ENCODE measurements at places on chromosomes 13 and 19.

GRCh38 chr19:4522291-4523002, 4.2 kb upstream of the PLIN4 start:
- DNase-seq: no peak

- DNase-seq: no peak
Measured at GRCh38 chr13:40442826-40443225, 223.6 kb downstream of the FOXO1 start.

DNA sequence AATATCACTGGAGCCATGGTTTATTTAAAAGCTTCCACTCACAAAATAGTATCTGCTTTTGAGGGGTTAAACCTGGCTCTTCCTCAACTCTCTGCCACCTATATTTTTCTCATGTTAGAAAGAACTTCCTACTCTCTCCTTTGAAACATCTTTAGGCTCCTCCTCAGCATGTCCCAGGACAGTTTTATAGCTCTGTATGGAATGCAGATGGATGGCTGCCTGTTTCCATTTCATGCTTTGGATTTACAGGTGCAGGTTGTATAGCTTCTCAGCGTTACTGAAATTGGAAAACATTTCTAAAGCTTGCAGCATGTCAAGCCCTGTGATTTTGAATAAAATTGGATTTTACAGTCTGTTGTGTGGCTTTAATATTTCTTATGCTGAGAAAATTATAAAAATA, 314.0 kb downstream of the NDFIP2 start:
- no peak for DNase-seq

DNA sequence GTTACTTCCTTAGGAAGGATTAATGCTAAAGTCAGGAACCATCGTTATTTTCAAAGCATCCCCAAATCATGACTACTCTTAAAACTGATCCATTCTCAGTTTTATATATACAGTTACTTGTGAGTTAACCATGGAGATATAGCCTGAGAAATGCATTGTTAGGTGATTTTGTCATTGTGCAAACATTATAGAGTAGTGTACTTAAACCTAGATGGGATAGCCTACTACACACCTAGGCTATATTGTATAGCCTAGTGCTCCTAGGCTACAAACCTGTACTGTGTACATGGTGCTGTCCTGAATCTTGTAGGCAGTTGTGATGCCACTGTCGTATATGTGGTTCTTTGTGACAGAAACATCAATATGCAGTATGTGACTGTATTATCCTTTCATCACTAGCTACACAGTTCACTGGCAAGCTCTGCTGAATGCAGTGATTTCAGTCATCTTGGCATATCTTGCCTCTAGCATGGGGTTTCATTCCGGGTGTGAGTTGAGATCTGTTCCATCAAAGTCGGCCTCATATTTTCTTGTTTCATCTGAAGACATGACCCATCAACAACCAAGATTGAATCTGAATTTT, 45.3 kb downstream of the CDK8 start:
- DNase-seq: no peak

- no peak for DNase-seq
Measured at GRCh38 chr13:65860306-65860705, 1369.8 kb downstream of the PCDH9 start.

DNA sequence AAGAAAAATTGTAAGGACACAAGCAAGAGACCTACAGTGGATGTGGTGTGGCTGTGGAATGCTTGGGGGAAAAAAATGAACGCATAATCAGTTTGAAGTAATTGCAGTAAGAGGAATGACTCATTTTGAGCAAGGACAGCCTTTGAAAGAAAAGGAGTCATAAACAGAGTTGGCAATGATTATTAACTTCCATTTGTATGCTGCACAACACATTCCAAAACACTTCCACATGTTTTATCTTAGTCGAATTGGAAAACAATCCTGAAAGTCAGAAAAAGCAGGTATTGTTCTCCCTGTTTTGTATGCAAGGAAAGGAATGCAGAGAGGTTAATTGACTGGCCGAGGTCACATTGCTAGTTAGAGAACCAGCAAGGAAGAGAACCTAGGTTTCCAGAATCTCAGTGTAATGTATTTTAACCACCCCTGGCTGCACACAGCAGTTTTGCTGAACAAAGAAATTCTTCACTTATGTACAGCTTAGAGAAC, 630.0 kb upstream of the MIR17HG start:
- peak; percentile 74 for DNase-seq

DNA sequence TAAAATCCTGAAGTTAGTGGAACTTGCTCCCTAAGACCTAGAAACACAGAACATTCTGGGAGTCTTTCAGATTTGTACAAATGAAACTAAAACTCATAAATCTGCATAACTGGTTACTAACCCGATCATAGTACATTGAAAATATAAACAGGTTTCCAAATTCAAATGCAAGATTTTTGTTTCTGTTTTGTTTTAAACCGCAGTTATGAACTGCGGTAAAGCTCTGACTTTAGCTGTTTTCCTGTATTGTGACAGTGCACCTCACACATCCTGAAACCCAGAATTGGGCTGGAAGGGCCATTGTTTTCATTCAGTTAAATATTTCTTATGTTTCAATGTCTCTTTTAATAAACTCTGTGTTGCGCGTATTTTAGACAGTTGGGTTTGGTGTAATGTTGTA, 204.7 kb downstream of the SHISA2 start:
- DNase-seq: no peak

DNA sequence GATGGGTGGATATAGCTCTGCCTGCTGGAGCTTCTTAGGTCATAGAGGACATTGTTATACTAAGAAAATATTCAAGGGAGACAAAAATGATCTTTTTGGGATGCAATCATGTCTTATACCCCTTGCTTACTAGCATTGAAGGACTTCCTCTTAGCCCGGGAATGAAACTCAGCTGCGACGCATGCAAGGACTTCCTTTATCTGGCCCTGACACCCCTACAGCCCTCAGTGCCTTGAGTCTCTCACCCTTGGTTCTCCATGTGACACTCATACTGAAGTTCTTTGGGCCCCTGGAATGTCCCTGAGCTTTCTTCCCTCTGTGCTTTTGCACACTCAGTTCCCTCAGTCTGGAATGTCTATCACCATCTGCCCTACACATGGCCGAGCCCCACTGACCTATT, 72.5 kb upstream of the MTIF3 start:
- DNase-seq: no peak

DNA sequence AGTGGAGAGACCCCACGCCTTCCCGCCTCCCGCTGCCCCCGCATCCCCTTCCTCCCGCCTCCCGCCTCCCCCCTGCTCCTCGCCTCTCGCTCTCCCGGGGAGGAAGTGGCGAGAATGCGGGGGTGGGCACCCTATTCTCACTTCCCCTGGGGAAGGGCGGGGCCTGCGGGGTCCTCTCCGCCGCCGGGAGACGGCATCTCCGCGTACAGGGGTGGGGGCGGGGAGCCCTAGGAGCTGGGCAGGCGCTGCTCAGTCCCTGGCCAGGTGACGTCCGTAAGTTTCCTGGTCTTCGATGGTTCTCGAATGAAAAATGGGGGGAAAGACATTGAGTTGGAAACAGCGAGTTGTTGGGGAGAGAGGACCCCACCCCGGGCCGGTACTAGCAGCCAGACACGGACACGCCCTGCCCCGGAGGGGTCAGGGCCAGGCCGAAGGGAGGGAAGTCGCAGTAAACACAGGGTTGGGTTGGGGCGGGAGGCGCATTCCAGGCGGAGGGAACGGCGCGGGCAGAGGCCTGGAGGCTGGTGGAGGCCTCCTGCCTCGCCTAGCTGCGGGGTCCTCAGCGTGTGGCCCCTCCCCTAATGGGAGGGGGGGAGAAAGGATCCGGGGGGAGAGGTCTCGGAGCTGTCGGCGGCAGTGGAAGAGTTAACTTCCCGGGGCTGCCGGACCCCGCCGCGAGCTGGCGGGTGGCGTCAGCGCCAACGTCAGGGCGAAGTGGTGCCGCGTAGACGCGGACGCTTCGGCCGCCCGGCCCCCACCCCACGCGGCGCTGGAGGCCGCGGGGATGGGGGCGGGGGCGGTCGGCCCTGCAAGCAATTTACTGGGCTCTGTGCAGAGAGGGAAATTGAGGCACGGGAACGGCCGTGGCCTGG, 10.4 kb upstream of the JUND start:
- peak; percentile 91 for DNase-seq

DNA sequence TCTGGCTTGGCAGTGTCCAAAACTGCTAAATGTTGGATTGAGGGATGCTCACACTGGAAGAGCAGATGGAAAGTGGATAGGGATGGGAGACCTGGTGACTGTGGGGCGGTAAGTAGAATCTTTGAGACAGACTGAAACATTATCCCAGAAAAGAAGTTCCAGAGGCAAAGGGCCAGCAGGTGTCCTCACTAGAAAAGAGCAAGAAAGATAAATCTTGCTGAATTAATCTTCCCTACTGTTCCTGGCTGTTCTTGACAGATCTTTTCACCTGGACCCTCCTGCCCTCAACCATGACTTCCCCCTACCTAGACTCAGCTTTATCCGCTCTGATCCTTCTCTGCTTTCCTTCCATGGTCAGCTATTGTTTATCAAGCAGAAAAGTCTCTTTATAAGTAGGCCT, 35.0 kb upstream of the FRY start:
- DNase-seq: no peak

DNA sequence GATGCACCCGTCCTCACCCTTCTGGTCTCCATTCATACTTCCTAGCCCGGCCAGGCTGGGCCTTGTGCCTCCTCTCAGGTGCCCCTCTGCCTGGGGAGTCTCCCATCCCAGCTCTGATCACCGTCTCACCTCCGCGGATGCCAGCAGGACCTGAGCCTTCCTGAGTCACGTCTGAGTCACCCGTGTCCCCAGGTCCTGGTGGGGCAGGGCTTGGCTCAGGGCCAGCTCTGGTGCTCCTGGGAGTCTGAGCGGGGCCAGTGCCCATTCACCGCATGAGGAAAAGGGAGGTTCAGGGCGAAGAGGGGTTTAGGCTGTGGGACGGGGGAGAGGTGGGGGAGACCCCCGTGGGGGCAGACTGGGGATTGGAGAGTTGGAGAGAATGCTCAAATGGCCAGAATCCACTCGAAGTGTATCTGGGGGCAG, 593 bp downstream of the ATP8B3 start:
- peak; percentile 37 for DNase-seq

- no peak for DNase-seq
Measured at GRCh38 chr13:110199046-110199831, 107.7 kb downstream of the COL4A1 start.

- no peak for DNase-seq
Measured at GRCh38 chr19:58294743-58295374, 10.3 kb upstream of the ERVK3-1 start.

- DNase-seq: peak; percentile 57
Measured at GRCh38 chr13:64457976-64458375, 2772.2 kb downstream of the PCDH9 start.

GRCh38 chr19:40774916-40775631, at the start of gene MIA:
Gene MIA, plus strand, starts transcription at chr19:40775521. Its CDS starts 22 bp downstream, at chr19:40775543.
- no peak for DNase-seq

DNA sequence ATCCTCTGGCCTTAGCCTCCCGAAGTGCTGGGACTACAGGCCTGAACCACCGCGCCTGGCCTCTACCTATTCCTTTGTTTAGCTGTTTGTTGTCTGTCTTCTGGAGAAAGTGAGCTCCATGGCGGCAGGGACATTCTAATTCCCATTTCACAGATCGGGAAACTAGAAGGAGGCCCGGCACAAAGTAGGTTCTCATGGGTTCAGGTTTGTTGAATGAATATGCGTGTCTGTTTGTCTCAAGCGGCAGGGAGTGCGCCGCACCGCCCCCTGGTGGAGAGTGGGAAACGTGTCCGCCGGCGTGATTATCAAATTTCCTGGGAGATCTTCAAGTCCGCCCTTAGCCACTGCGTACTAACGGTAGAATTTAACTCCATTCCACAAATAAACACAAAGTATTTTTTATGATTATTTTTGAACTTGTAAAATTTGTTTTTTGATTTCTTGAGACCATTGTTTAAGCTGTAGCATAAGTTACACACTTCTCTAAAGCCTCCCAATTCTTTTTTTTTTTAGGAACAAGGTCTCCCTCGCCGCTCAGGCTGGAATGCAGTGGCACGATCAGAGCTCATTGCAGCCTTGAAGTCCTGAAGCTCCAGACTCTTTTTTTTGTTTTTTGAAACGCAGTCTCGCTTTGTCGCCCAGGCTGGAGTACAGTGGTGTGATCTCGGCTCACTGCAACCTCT, 8.9 kb upstream of the CCDC9 start:
- peak; percentile 92 for DNase-seq

DNA sequence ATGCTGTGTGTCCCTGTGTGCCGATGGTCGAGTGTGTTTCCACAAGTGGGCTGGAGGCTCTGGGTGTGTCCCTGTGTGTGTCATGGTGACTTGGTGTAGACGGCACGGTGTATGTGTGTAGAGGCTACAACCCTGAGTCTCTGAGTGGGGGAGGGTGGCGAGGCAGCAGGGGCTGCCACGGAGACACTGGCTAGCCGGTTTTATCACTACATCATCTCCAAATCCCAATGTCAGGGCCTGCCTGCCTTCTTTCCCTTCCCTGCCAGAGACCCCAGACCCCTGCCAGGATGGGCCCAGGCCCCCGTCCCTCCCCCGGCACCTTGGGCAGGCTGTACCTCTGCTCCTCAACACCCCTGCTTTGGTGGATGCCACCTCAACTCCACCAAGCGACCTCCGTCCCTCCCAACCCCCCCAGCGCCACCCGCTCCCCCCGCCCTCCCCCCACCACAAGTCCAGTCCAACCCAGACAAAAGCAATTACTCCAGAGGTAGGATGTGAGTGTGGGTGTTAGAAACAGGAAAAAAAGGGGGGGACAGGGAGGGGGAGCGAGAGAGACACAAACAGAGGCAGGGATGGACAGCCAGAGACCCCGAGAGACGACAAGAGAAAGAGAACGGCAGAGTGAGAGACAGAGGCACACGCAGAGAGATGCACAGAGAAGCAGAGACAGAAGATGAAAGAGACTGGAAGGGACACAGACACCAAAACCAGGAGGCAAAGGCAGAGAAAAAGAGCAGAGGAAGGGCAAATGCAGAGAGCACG, 21.6 kb upstream of the POU2F2 start:
- peak; percentile 67 for DNase-seq

- DNase-seq: no peak
Measured at GRCh38 chr19:7395360-7396066, 46.8 kb downstream of the ARHGEF18 start.

DNA sequence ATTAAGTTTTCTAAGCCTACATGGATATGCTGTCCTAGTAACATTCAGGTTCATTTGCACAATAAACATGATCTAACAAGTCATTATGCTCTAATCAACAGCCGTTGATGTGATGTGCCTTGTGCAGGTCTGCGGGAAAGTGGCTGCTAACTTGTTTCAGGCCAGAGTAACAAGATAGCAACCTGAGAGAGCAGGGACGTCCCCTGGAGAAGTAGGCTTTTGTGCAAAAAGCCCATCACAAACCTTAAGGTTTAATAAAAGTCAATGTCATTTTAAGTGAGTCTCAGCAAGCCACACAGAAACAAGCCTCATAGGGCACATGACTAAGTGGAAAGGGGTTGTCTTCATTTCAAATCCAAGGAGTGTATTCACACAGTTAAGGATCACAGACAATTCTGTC, 17.6 kb downstream of the FOXO1 start:
- DNase-seq: no peak

Measured in eye (tissue), 1 donor.